ENCODE measurements at places on chromosomes 7 and 10.
A peak's percentile ranks its signal among the peaks of the same experiment; 100 is the strongest.

GRCh38 chr10:22931948-22932347 lies 4.1 kb downstream of the ARMC3 start:
- DNase-seq: no peak

DNA sequence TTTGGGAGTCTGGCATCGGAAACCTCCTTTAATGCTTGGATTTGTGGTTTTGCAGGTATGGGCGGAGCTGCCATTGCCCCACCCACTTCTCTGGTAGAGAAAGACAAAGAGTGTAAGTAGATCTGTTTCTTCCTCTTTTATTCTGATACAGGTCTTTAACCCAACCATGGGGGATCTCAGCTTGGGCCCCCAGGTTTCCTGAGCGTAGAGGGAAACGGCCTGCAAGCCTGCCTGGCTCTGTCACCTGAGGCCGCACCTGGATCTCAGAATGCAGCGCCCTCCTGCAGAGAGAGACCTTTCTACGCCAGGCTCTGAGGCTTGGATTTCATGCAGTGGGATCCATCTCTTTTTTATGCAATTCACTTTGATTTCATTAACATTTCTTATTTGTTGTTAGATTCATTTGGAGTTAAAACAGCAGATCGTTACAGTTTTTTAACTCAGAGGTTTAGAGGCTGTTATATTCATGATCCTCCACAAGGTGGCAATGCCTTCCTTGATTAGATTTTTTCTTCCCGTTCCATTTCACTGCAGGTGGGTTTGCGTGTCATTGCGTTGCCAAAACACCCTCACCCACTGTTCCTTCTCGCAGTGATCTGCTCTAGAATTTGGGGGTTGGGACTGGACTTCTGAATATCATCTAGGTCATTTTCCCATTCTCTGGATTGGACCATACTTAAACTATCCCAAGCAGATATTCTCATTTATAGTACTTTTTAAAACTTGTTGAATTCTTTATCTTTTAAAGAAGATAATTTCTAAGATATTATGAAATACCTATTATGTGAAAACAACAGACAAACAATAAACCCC lies 20.0 kb downstream of the RBM17 start:
- DNase-seq: no peak

GRCh38 chr10:112904000-112904399 lies 46.0 kb upstream of the TCF7L2 start:
- no peak for DNase-seq

DNA sequence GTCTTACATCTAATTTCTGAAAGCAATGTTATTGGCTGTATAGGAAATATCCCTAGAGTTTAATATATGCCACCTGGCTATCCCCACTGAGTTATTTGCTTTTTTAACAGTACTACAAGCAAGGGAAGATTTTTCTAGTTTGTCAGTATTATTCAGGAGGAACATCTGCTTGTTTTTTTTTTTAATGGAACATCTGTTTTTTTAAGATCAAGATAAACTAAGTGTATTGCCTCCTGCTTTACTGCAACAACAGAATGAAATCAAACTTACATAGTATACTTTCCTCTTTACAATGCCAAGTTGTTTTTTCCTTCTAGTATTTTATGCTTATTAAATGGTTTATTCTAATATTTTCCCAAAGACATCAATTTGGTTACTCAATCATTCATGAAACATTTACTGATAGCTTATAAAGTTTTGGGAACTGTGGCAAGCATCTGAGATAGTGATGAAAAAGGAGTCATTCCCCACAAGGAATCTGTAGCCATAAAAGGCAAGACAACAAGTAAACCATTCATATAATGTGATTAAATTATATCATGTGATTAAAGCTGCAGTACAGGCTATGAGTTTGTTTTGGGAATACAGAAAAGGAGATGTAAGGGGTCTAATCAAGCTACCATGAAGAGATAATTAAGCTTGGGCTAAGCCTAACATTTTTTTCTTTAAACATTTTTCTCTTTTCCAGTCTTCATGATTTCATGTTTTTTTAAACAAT lies 17.4 kb downstream of the MTPN start:
- no peak for DNase-seq

DNA sequence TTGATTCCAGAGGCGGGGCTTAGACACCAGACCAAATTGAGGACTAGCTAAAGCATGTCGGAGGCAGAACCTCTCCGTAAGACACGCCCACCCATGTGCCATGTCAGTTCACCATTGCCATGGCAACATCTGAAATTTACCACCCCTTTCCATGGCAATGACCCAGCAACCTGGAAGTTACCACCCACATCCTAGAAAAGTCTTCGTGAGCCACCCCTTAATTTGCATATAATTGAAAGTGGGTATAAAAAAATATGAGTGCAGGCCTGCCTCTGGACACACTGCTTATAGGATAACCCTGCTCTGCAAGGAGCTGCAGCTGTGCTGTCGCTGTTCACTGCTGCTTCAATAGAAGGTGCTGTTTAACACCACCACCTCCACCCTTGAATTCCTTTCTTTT lies 28.0 kb downstream of the TMEM270 start:
- DNase-seq: no peak

- DNase-seq: no peak
These were observed 114.6 kb downstream of the LRMDA start for GRCh38 chr10:75546004-75546403.

GRCh38 chr7:90165724-90166123 lies 11.5 kb downstream of the STEAP1 start:
- DNase-seq: no peak

- no peak for DNase-seq
These were observed 71.2 kb downstream of the GRID1 start for GRCh38 chr10:86295351-86295750.

DNA sequence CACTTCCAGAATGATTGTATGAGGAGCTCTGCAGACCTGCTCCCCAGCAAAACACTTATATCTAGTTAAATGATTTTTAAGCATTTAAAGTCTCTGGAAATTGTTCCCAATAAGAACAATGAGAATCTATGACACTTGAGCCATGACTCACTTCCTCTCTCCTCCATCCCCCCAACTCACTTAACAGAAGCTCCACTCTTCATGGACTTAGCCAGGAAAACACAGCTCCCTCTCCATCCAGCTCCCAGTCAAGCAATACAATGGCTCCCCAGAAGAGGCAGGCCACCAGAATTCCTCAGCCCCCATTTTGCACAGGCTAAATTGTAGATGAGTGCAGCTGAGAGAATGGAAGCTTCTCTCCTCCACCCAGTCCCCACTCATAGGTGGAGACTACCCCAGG lies 27.0 kb downstream of the AOC1 start:
- DNase-seq: no peak

GRCh38 chr10:119211176-119211575 lies 3.8 kb downstream of the GRK5 start:
- DNase-seq: no peak

DNA sequence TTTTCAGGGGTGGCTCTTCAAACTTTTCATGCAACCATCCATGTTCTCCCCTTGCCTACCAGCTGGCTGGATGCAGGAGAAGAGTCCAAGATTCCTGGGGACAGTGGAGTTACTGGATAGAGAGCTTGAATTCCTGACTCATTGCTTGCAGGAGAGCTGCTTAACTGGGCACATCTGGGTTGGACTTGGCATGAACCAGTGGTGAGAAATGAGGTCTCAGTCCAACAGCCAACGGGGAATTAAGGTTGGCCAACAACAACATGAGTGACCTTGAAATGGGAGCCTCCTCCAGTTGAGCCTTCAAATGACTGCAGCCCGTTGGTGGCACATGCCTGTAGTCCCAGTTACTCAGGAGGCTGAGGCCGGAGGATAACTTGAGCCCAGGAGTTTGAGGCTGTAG lies 58.1 kb upstream of the OPN4 start:
- no peak for DNase-seq

DNA sequence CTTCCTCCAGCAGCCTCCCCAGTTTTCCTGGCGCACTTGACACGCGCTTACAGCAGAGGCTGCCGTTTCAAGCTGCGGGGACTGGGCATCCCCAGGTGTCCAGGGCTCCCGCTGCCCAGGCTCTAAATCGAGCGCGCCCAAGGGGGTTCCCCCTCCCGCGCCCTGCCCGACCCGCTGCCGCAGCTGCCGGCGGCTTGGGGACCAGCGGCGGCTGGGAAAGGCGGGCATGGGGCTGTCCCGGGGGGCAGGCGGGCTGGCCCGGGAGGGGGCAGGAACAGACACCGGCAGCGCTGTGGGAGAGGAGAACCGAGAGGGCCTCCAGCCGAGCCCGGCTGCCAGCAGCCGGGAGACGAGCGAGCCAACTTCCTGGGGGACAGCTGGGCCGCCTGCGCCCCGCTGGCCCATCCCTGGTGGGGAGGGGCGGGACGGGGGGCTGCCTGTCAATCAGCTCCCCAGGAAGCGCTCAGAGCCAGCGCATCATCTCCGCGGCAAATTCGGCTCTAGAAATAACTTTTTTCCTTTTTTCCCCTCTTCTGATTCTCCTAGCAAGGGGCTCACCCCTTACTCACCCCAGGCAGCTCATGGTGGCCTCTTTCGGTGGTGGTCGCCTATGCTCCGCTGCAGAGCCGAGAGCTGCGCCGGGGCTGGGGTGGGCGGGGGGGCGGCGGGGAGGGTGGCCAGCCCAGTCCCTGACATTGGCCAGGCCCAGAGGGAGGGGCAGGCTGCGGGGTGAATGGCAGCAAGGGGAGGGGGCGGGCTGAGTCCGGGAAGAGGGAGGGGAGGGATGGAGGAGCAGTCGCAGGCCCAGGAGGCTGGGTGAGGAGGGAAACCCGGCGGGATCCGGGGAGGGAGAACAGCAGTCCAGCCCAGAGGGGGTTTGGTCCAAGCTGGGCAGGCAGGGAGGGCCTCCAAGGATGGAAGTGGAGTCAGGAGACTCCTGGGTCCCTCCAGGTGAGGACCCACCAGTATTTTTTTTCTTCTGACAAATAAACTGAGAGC lies 14.7 kb downstream of the GRID2IP start:
- DNase-seq: peak; percentile 93

DNA sequence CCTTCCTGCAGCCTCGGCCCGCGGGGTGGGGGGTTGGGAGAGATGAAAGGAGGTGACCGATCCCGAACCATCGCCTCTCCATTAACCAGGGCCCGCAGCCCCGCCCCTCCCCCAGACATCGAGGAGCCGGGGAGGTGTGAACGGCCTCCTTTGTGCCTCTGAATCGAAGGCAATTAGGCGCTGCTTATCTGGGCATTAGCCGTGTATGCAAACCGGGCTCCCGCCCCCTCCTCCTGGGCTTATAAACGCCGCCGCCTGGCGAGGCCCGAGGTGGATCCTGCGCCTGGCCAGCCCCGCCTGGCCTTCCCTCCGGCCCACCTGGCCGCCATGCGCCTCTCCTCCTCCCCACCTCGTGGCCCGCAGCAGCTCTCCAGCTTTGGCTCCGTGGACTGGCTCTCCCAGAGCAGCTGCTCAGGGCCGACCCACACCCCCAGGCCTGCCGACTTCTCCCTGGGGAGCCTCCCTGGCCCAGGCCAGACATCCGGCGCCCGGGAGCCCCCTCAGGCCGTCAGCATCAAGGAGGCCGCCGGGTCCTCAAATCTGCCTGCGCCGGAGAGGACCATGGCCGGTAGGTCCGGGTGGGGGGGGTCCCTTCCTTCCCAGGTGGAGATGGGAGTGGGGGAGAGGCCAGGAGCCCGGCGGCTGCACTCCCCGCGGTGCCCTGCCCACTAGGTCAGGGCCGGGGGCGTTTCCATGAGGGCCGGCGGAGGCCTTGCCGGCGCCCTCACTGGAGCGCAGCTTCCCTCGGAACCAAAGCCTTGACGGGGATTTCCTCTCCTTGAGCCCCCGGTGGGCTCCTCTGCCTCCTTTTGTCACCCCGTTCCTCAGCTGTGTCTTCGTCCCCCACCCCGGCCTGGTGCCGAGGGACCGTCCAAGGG lies at the start of gene VENTX:
TSS of gene VENTX (plus strand) at position 268 of the 878 bp plus-strand sequence. CDS start at position 328, 60 bp downstream.
- peak; percentile 72 for DNase-seq

GRCh38 chr10:61283481-61284221 lies 169.5 kb downstream of the TMEM26 start:
- DNase-seq: no peak

GRCh38 chr7:112940314-112940732 lies 146.3 kb downstream of the GPR85 start:
- DNase-seq: no peak

DNA sequence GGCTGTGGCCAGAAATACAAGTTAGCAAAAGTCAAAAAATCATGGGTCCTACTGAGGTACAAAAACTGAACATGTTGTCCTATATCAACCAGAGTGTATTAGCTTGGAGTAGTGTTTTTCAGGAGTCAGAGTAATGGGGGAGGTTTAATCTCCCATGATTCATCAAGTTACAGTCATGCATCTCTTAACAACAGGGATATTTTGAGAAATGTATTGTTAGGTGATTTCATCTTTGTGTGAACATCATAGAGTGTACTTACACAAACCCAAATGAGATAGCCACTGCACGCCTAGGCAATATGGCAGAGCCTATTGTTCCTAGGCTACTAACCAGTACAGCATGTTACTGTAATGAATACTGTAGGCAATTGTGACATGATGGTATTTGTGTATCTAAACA lies 14.9 kb upstream of the TES start:
- DNase-seq: no peak

DNA sequence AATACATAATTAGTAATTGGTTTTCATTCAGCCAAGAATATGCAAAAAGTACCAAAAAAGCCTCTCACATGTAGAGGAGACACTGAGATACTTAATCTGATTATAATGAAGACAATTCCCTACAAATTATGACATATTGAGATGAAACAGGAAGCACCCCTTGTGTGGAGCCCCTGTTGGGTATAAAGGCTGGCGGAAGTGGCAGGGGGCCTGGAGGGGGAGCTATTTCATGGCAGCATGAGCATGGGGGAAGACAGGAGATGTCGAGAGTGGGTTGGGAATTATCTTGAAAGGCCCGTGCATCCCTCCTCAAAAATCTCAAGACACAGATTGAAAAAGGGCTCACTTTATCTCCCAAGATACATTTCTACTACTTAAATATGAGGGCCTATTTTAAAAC lies 96.9 kb downstream of the PIP4K2A start:
- no peak for DNase-seq

DNA sequence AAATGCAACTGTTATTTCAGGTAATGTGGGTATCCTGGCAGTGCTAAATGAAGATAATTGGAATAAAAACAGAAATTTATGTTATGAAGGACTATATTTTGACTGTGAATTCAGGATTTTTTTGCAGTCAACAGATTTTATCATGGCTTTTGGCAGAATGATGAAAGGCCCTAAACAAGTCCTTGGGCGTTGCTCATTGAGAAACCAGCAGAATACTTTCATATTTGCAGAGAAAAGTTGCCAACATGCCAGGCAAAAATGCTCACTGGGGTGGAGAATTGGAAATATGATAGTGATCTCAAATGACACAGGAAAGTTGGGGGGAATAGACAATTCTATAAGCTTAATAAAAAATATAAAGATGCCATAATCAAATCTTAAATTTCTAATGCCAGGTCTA lies 121.1 kb downstream of the GPR85 start:
- no peak for DNase-seq

DNA sequence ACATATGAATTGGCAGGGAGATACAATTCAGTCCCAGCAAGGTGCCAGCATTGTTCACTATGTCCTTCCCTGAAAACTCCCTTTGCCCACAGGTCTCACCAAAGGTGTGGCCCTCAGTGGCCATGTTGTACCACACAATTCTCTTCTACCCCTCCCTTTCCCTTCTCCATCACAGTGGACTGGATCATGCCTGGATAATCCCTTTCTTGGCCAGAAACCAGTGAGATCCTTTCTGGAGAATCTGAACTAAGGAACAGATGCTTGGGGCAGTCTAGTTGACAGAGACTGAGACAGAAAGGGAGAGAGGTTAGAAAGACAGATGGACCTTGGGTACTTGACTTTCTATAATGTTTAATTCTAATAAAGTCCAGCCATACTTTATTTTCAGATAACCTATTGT lies 9.5 kb downstream of the NMT2 start:
- no peak for DNase-seq
